ENCODE measurements at places on chromosomes 5 and 9. TPM values are rescaled to one million over a fixed set of nuclear protein-coding genes. Genes with fewer than 3 reads are reported as not detected.

RECK gene
- total RNA-seq, result 18.5 TPM

LAMC3 gene
- total RNA-seq, result 25.5 TPM

LCN10 gene
- total RNA-seq, result 0.32 TPM

IL13 gene
- not detected for total RNA-seq

C5orf46 gene
- total RNA-seq, result not detected

SHOC1 gene
- total RNA-seq, result 0.06 TPM

RAPGEF6 gene
- total RNA-seq, result 23.7 TPM

GHR gene
- 6.3 TPM for total RNA-seq

DNA sequence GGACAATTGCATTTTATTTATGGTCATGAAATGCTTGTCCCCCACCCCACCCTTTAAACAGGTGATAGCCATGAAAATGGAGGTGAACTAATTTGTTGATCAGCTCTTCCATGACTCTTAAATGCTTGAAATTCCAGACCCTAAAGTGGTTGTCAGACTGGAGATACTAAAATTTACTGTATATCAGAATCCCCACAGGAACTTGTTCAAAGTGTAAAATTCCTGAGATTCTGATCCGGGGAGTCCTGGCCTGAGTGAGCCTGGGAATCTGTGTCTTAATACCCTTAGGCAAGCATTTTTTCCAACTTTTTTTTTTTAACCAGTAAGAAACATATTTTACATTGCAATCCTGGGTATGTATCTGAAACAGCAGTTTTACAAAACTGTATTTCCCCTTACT is 4.7 kb downstream of the SKP2 start:
- H3K4me1 ChIP-seq, result peaks cover 30% of the 10 kb centered on the region
- H3K36me3 ChIP-seq, result peaks cover 28% of the 10 kb centered on the region
- H3K27ac ChIP-seq, result no peak overlapping the region
- DNase-seq, result no peak
- H3K27me3 ChIP-seq, result no peaks in the 10 kb centered on the region

GRCh38 chr5:135228222-135228621 is 170.8 kb downstream of the MACROH2A1 start:
- DNase-seq, result no peak
- no peaks in the 10 kb centered on the region for H3K27me3 ChIP-seq
- no peak overlapping the region for H3K4me3 ChIP-seq
- H3K36me3 ChIP-seq, result no peaks in the 10 kb centered on the region
- H3K27ac ChIP-seq, result no peak overlapping the region

GRCh38 chr9:18020121-18020745 is 441.4 kb downstream of the SH3GL2 start:
- no peaks in the 10 kb centered on the region for H3K27me3 ChIP-seq
- no peak overlapping the region for H3K4me3 ChIP-seq
- no peaks in the 10 kb centered on the region for H3K36me3 ChIP-seq
- H3K4me1 ChIP-seq, result no peaks in the 10 kb centered on the region

GRCh38 chr9:124964604-124965003 is 23.7 kb upstream of the GOLGA1 start:
- no peak overlapping the region for H3K4me3 ChIP-seq
- no peaks in the 10 kb centered on the region for H3K27me3 ChIP-seq
- H3K36me3 ChIP-seq, result no peaks in the 10 kb centered on the region
- no peaks in the 10 kb centered on the region for H3K4me1 ChIP-seq
- H3K27ac ChIP-seq, result peak overlapping the region; percentile 67
- no peak for DNase-seq

DNA sequence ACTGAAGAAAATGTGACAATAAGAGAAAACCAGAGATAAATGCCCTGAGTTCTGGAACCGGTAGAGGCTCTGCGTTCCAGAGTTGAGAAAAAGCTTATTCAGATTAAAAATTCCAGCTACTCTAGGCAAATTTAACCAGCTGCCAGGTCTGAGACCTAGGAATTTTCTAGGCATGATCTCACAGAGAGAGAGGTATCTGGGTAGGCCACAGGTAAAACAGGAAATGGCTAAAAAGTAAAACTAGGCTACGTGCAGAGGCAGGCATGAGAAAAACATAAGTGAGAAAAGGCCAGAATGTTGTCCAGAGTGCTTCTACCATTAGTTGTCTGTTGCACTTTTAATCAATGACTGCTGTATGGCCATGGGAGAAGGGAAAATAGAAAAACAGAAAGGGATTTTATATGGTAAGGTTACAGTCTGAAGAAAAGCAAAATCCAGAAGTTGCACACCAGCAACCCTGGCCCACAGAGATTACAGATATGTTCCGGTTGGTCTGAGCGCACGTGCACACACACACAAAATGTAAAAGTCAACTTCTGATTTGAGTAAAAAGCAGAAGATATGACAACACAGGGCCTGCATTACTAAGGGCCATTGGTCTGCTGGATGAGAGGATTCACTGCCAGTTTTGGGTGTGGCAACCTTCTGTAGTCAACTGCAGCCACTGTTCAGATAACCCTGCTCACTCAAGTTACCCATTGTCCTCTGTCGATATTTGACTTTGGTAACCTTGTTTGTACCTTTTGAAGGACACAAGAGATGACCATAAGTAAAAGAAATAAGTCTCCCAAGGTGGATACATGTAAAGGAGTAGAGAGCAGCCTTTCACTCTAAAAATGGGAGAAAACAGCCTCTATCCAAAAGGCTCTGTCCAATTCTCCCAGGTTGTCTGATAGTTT is 266.0 kb downstream of the DTWD2 start:
- no peaks in the 10 kb centered on the region for H3K36me3 ChIP-seq
- H3K4me3 ChIP-seq, result no peak overlapping the region
- no peak overlapping the region for H3K27ac ChIP-seq
- no peak for DNase-seq
- H3K27me3 ChIP-seq, result no peaks in the 10 kb centered on the region

DNA sequence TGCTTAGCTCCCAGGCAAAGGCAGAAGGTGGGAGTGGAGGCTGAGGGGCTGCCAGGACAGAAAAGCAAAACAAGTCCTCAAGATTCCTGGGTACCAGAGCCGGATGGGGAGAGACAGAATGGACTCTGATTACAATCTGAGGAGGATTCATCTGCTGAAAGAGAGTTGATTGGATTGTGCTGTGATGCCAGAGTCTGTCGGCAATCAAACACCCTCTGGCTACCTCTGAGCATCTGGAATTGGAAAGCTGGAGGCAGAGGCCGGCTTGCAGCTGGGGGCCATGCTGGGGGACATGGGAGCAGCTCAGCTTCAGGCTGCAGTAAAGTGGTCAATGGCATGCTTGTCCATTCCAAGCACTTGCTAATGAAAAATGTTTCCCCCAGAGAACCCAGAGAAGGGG is 59.3 kb downstream of the ASTN2 start:
- H3K4me1 ChIP-seq, result no peaks in the 10 kb centered on the region
- no peak for DNase-seq
- H3K27me3 ChIP-seq, result no peaks in the 10 kb centered on the region
- H3K36me3 ChIP-seq, result no peaks in the 10 kb centered on the region

DNA sequence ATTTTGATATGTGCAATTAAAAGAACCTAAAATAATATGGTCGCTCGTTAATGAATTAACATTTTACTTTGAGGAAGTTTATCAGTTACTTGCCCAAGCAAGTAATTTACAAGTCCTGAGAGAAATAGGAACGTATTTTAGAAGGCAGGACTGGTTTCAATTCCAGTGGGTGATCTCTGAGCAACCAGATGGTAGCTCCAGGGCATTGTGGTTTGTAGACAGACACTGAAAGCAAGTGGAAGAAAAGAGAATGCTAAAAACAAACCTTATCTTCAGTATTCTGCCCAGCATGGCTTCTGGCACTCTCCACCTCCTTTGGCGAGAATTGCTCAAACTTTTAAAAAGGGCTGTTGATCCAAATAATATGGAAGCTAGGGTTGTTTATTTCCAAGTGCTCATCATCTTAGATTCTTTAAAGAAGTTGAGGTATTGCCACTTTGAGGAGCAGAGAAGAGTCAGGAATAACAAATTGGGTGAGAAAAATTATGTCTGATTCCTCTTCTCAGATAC is 31.8 kb upstream of the ERAP2 start:
- no peaks in the 10 kb centered on the region for H3K4me1 ChIP-seq
- no peak for DNase-seq
- no peak overlapping the region for H3K4me3 ChIP-seq
- H3K27me3 ChIP-seq, result no peaks in the 10 kb centered on the region
- H3K36me3 ChIP-seq, result no peaks in the 10 kb centered on the region

DNA sequence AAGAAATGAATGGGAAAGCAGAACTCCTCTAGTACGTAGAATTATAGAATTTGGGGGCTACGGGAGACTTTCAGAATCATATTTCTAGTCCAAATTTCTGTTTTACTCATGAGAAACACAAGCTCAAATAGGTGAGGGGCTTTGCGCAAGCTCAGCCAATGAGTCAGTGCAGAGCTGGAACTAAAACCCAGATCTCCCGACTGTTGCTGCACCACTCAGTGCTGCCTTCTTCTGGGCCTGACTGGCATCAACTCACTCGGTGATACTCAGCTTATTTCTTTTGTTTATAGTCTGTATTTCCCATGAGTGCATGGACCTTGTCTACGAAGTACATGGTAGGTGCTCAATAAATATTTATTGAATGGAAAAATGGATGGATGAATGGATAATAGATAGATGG is 280.2 kb downstream of the CDK5RAP2 start:
- H3K4me3 ChIP-seq, result no peak overlapping the region
- no peaks in the 10 kb centered on the region for H3K36me3 ChIP-seq
- no peaks in the 10 kb centered on the region for H3K27me3 ChIP-seq
- no peaks in the 10 kb centered on the region for H3K4me1 ChIP-seq

GRCh38 chr5:66671305-66671704 is 75.1 kb downstream of the MAST4 start:
- H3K4me1 ChIP-seq, result peaks cover 10% of the 10 kb centered on the region
- DNase-seq, result no peak
- H3K4me3 ChIP-seq, result no peak overlapping the region

- no peak overlapping the region for H3K4me3 ChIP-seq
- no peak overlapping the region for H3K27ac ChIP-seq
- no peak for DNase-seq
- no peaks in the 10 kb centered on the region for H3K36me3 ChIP-seq
- H3K4me1 ChIP-seq, result no peaks in the 10 kb centered on the region
These were observed 192.7 kb downstream of the GOLPH3 start for GRCh38 chr5:31981361-31981945.

DNA sequence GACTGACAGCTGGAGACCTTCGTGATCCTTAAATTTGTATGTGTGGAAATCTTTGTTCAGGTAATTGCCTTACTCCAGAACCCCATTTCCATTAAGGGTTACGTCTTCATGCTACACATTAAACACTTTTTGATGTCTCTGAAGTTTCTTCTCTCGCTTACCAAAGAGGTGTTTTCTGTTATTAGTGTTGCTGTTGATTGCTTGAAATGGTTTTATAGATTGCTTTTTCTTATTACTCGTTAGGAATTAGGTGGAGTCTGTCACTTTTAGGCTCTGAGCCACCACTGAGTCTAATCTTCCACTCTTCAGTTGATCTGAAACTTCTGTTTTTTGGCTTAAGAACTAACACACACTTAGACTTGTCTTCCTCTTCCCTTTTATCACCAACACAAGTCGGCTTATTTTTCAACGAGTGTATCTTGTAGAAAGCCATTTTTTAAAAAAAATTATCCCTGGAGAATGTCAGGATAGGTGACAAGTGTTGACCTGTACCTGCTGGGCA is 62.2 kb upstream of the PPARGC1B start:
- H3K36me3 ChIP-seq, result no peaks in the 10 kb centered on the region
- no peak overlapping the region for H3K27ac ChIP-seq
- DNase-seq, result no peak
- no peak overlapping the region for H3K4me3 ChIP-seq
- peaks cover 19% of the 10 kb centered on the region for H3K4me1 ChIP-seq
- H3K27me3 ChIP-seq, result no peaks in the 10 kb centered on the region

- H3K27ac ChIP-seq, result no peak overlapping the region
- peaks cover 15% of the 10 kb centered on the region for H3K36me3 ChIP-seq
- no peak for DNase-seq
- H3K4me3 ChIP-seq, result no peak overlapping the region
- H3K27me3 ChIP-seq, result no peaks in the 10 kb centered on the region
These were observed 22.1 kb downstream of the CAMSAP1 start for GRCh38 chr9:135885100-135885853.

- H3K4me3 ChIP-seq, result peak overlapping the region; percentile 37
- no peaks in the 10 kb centered on the region for H3K27me3 ChIP-seq
- H3K27ac ChIP-seq, result peak overlapping the region; percentile 94
- no peaks in the 10 kb centered on the region for H3K36me3 ChIP-seq
These were observed 14.4 kb downstream of the STK10 start for GRCh38 chr5:172173564-172174153.

DNA sequence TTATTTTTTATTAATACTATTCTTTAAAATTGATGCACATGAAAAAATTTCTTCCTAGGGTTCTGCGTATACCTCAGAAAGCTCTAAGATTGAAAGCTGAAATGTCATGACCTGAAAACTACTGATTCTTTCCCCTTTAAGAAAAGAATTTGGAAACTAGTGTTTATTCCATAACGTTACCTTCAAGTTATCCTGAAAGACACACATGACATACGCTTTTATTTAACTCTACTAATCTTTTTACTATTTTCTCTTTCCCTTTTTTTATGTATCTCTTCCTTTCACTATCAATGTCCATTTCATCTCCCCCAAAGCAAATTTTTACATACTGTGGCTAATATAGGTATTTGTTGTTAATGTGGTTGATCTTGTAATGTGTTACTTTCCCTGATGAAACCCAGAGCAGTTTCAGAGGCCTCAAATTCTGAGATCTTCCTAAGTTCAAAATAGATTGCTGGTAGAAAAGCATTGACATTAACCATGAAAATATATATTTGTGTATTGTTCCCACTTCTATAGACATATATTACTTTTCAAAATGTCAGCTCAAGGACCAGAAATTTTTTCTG is 7.4 kb downstream of the NIPBL start:
- DNase-seq, result no peak
- H3K4me3 ChIP-seq, result no peak overlapping the region
- H3K36me3 ChIP-seq, result no peaks in the 10 kb centered on the region
- no peak overlapping the region for H3K27ac ChIP-seq
- H3K4me1 ChIP-seq, result peaks cover 82% of the 10 kb centered on the region

GRCh38 chr5:148620696-148621095 is 33.6 kb downstream of the HTR4 start:
- no peaks in the 10 kb centered on the region for H3K36me3 ChIP-seq
- no peak overlapping the region for H3K27ac ChIP-seq
- H3K27me3 ChIP-seq, result no peaks in the 10 kb centered on the region

GRCh38 chr5:91137647-91138046 is 245.5 kb downstream of the ARRDC3 start:
- DNase-seq, result no peak
- no peaks in the 10 kb centered on the region for H3K27me3 ChIP-seq
- no peak overlapping the region for H3K27ac ChIP-seq

DNA sequence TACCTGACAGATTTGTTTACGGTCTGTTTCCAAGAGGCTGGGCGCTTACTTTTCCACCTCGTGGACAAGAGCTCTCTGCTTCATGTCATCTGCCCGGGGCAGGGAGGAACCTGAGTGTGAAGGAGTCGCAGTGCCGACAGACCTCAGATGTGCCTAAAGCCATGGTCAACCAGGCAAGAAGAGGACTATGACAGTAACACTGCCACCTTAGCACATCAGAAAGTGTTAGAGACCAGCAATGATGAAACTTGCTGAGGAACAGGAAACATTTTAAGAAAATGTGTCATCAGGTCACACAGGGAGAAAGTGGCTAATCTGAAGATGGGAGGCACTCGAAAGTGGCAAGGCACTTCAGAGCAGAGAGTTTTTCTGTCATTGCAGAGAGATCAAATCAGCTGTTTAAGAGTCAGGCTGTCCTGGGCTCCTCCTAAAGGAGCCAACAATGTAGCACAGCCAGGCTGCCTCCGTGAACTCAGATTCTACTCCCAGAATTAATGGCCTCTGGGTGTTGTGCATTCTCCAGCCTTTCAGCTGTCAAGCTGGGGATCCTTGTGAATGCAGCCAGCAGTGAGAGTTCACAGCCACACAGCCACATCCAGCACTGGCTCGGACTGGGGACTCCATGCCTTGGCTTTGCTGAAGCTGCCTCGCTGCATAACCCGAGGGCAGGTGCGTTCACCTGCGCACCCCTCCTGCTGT is 94.6 kb downstream of the RAPGEF1 start:
- no peaks in the 10 kb centered on the region for H3K27me3 ChIP-seq
- H3K27ac ChIP-seq, result peak overlapping the region; percentile 35
- no peak for DNase-seq
- H3K4me1 ChIP-seq, result peaks cover 40% of the 10 kb centered on the region
- no peak overlapping the region for H3K4me3 ChIP-seq
- no peaks in the 10 kb centered on the region for H3K36me3 ChIP-seq

Data from left lung (tissue), 14 donors.